ENCODE measurements at places on chromosomes 7 and 10.

DNA sequence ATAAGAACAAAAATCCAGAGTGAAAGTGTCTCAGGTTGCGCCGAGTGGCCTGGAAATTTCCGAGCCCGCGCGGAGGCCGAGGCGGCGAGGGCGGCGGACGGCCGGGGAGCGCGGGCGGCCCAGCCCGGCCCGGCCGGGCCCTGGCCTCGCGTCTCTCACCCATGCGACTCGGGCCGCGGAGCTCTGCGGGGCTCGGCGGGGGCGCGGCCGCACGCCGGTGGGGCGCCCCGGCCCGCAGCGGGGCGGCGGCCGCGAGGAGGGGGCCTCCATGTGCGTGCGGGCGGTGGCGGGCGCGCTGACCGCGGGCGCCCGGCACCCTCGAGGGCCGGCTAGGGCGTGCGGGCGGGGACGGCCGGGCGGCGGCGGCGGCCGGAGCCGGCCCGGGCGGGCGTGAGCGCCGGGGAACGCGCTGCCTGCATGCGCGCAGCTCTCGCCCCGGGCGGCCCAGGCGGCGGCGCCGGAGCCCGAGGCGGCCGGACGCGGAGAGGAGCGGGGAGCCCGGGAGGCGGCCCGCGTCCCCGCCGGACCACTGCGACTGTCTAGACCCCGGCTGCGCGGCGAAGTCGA, 302 bp upstream of the EN2 start:
- no peak for DNase-seq

DNA sequence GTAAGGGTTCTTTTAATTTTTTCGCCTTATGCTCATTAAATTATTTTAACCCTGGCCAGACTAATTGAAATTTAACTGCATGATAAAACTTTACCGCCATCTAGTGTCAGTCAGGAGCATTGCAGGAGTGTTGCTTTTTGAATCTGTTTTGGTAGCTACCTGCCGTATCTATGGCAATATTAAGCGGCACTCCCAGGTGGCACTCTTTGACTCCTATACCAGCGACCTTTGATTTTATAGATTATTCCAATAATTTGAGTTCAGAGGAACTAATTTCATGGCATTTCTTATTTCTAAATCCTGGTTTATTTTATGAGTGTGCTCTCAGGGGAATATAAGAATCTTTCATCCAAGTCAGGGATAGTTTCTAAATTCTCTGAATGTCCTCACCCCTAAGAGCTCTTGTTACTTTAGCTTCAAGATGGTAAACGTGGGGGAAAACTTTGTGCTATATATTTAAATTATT, 198.9 kb downstream of the REEP3 start:
- peak; percentile 26 for DNase-seq

- no peak for DNase-seq
Observed at GRCh38 chr7:93551063-93551895, 23.2 kb downstream of the CALCR start.

GRCh38 chr10:944034-944831, 12.7 kb upstream of the LARP4B start:
- no peak for DNase-seq

GRCh38 chr7:157222687-157223086, 84.0 kb downstream of the UBE3C start:
- no peak for DNase-seq

- DNase-seq = no peak
Observed at GRCh38 chr7:27906385-27907091, 166.6 kb downstream of the TAX1BP1 start.

DNA sequence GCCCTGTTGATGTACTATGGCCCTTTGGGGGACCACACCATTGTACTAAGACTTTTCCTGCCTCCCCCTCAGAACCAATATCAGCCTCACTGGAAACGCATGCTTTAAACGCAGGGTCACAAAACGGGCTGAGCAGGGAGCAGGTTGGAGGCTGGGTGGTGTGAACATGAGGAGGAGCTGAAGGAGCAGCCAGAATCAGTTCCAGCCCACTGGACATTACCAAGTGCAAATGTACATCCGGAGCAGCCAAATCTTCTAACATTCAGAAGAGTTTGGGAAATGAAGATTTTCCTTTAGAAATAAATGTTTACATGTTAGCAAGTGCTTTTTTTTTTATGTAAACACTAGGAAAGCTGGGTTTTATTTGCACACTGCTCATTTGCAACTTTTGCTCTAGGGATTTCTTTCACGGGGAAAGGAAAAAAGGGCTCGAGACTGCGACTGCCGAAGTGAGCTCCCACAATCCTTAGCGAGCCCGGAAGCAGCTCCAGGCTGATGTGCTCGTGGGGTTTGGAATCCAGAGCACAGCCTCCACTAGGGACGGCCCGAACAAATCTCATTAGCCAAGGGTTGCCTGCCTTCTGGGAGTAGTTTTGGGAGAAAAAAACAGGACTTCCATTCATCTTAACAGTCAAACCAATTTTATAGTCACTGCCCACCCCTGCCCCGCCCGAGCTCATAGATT, 108.0 kb upstream of the YAE1 start:
- no peak for DNase-seq

- DNase-seq = no peak
Observed at GRCh38 chr10:72353965-72354355, 759 bp downstream of the DNAJB12 start.

GRCh38 chr7:91267171-91267955, 3.1 kb downstream of the FZD1 start:
- DNase-seq = no peak

GRCh38 chr10:118725886-118726500, 28.8 kb downstream of the CACUL1 start:
- DNase-seq = no peak

GRCh38 chr10:89651916-89652573, 7.0 kb upstream of the PANK1 start:
- DNase-seq = no peak

DNA sequence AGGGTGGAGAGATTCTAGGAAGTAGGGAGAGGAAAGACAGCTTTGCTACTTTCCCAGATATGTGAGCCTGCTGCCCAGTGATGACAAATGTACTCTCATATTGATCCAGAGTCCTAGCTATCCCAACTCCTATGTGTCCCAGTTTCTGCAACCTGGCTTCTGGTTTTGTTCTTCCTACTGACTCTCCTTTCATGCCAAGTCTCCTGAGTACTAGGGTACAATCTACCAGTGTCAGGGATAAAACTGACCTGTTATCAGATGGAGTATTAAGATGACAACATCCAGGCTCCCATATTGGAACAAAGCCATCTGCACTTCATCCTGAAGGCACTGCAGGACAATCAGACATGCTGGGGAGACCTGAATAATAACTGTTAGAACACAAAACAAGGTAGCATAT, 233.7 kb upstream of the PHYHIPL start:
- no peak for DNase-seq

- no peak for DNase-seq
Observed at GRCh38 chr10:43703286-43703685, 54.6 kb upstream of the ZNF32 start.

DNA sequence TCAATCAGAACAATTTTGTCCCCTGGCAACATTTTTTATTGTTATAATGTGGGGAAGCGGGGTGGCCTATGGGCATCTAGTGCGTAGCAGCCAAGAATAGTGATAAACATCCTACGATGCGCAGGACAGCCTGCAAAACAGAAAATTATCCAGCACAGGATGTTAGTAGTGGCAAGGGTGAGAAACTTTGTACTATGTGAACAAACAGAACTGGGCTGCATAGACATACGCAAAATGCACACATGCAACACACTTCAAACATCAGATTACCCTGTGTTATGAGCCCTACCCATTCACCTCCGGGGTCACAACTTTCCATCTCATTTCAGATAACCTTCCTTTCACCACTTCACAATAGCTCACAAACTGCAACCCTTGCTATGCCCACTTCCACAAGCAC, 3.1 kb downstream of the ZNF786 start:
- no peak for DNase-seq

GRCh38 chr10:48507933-48508790, 96.7 kb downstream of the ARHGAP22 start:
- DNase-seq = no peak

Measured in hippocampal formation (tissue), 2 donors.